Neural crest cell (in vitro differentiated cells): ENCODE measurements at places on chromosomes 6 and 20. TPM values are rescaled to one million over a fixed set of nuclear protein-coding genes. Genes with fewer than 3 reads are reported as not detected.

LRRC73 gene
- total RNA-seq = 2.1 and 2.7 TPM in 2 replicates

PDE10A gene
- total RNA-seq = 23.7 and 26.2 TPM in 2 replicates

ARHGAP40 gene
- total RNA-seq = not detected in 2 replicates

ZSWIM3 gene
- total RNA-seq = 4.5 and 4.8 TPM in 2 replicates

SCUBE3 gene
- total RNA-seq = 22.2 and 22.5 TPM in 2 replicates
